ENCODE measurements at places on chromosomes 2 and 18.

DNA sequence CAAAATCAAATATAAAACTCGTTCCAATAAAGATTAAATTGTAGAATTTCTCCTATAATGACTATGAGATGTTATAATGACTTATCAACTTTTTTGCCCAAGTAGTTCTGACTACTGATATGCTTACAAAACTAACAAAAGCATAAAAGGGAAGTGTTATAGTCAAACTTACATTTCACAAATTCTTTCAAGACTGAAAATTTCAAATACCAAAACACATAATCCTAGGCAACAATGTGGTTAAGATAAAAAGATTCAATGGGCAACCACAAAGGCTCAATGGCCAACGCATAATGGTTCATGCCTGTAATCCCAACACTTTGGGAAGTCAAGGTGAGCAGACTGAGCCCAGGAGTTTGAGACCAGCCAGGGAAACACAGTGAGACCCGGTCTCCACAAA lies 135.7 kb downstream of the USP34 start:
- no peak for DNase-seq

- no peak for DNase-seq
These were observed 186.5 kb upstream of the KLHL29 start for GRCh38 chr2:23198316-23199114.

DNA sequence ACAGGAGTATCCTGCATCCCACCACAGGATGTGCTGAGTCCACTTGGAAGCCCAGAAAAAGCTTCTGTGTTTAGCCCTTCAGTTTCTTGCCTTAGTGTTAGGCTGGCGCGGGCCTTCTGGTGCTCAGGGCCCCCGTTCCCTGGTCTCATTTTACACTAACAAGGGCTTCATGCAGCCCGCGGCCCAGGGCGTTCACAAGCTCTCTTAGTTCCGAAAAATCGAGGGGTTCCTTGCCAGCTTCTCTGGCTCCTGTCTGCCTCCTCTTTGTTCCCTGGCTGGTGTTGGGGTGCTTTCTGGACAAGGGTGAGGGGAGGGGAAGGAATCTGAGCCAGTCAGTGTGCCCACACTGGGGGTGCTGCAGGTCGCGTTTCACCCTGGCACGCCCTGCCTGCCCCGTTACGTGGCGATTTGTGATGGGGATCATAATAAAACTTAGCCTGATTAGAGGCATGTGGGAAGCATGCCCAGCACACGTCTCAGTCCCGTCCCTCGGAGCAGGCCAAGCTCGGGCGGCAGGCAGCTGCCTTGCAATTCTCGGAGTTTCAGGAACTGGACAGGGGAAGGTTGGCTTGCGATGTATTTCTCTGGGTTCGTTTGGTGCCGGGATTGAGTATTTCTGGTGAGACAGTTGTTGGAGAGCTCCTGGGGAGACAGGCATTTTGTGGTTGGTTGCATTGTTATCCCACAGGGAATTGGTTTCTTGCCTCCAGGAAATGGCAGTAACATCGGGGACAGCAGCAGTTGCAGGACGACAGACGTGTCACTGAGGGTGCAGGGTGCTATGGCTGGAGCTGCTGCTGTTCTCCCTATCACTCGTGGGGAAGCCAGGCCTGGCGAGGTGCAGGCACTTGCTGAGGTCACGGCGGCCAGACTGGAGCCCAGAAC lies 22.9 kb downstream of the SH3BP4 start:
- no peak for DNase-seq

- no peak for DNase-seq
These were observed 3.5 kb downstream of the TMEM200C start for GRCh38 chr18:5891854-5892215.

- DNase-seq: no peak
These were observed 164.1 kb downstream of the FHOD3 start for GRCh38 chr18:36461551-36461987.

All from NCI-H524 (cell line).